ENCODE measurements at places on chromosomes 4 and X.

- DNase-seq = no peak
These were observed 275.1 kb downstream of the GPM6A start for GRCh38 chr4:175536852-175537453.

DNA sequence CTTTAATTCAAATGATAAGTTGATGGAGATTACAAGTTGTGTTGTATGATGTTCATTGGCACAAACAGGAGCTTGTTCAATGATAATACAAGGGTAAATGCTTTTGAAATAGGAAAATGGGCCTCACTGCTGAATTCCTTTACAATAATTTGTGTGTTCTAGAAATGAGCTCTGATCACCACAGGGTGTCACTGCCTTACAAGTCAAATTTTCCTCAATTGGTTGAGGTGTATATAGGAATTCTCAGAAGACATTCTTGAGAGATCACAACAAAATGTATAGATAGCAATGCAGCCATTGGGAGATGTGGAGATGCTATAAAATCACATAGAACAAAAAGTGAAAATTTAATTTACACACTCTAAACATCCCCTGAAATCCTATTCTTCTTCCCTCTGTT, 49.6 kb downstream of the KLF8 start:
- no peak for DNase-seq

DNA sequence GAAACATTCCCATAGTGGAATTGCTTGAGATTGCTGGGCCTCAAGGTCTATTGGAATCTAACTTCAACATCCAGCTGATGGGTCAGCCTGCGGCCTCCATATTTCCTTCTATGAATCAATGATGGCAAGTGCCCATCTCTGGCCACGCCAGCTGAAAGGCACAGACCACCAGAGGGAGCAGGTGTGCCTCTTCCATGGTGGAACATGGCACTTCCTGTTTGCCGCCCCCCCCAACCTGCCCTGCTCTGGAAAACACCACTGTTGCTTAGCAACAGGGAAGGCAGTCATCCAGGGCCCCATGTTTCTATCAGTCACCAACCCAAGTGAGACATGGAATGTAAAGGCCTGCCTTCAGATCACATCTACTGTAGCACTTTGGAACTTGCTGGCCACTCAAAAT, 11.6 kb downstream of the PAGE4 start:
- peak; percentile 15 for DNase-seq

- DNase-seq = no peak
These were observed 266.9 kb downstream of the SPATA18 start for GRCh38 chr4:52317981-52318380.

DNA sequence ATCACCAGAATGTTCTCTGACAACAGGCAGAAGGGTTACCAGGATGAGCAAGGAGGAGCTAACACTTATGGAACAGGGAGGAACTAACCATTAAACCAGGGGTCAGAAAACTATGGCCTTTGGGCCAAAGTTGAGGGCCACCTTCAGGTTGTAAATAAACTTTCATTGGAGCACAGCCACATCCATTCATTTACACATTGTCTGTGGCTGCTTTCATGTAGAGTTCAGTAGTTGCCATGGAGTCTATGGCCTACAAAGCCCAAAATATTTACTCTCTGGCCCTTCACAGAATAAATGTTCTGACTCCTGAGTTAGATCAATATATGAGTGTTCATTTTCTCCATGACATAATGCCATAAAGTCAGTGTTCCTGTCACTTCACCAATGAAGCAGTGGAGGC, 13.2 kb upstream of the HCCS start:
- no peak for DNase-seq

- DNase-seq = peak; percentile 18
These were observed 606.0 kb downstream of the BCOR start for GRCh38 chrX:39491548-39492297.

DNA sequence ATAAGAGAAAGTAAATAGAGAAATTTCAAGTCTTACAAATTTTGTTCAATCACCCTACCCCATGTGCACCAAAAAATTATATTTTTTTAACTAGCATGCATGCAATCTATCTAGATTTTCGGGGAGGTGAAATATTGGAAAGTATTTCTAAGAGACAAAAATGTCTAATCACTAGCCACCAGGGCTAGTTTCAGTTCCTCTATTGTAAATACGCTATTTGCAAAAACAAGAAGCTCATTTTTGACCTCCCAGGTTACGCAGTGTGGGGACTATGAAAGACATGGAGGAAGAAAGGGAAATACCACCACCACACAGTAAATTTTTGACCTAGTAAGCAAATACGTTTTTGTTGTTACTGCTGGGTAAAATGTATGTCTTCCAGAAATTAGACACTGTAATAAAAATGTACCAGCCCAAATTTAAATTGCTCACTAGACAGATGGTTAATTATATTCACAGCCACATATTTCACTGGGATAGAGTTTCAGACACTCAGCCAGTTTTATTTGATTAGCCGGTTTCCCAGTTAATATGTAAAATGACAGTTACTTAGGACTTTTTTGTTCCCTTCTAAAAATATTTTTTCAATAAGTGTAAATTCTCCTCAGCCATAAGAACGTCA, 2.2 kb downstream of the NEXMIF start:
- no peak for DNase-seq

DNA sequence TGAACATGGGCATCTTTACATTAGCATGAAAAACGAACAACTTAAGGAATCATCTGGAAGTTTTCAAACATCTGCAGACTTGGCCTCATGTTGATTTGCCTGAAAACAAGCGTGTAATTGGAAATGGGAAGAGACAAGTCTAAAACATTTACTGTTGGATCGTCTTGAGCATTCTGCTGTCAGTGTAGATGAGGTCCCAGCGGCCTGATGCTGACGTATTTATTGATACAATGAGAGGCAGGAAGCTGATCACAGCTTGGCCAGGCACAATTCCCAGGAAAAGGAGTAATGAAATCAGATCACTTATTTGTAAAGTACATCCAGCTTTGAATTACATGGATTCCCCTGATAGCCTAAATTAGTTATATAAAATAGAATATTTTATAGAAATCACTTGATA, 210.6 kb downstream of the CLCN4 start:
- no peak for DNase-seq

- DNase-seq = no peak
These were observed 20.4 kb downstream of the POF1B start for GRCh38 chrX:85359051-85359450.

- no peak for DNase-seq
These were observed 407.6 kb upstream of the NDST3 start for GRCh38 chr4:117626664-117627063.
